ENCODE measurements at places on chromosomes 12 and 14.
A peak's percentile ranks its signal among the peaks of the same experiment; 100 is the strongest.

DNA sequence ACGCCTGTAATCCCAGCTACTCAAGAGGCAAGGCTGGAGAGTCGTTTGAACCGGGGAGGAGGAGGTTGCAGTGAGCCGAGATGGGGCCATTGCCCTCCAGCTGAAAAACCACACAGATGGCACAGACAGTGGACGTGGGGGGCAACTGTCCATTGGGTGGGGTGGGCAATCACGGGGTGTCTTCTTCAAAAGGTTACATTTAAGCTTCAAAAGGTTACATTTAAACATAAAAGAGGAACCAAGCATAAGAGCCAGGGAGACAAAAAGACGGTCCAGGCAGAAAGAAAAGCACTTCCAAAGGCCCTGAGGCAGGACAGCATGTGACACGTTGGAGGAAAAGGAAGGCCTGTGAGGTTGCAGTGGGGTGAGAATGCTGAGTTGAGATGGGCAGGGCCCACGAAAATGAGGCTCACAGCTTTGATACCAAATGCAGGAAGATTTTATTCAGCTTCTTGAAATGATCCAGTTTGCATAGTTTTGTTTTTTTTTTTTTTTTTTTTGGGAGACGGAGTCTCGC lies 10.7 kb downstream of the SCARB1 start:
- no peak for DNase-seq

- peak; percentile 60 for DNase-seq
Observed at GRCh38 chr12:53500142-53500775, 824 bp upstream of the TARBP2 start.

- DNase-seq: peak; percentile 20
Observed at GRCh38 chr12:85130646-85131045, 94.5 kb downstream of the LRRIQ1 start.

GRCh38 chr12:14836336-14837210 lies 6.8 kb downstream of the ART4 start:
- DNase-seq: peak; percentile 84

GRCh38 chr12:31306866-31307265 lies 19.1 kb downstream of the SINHCAF start:
- no peak for DNase-seq

GRCh38 chr14:88590173-88590572 lies 27.3 kb downstream of the ZC3H14 start:
- DNase-seq: no peak

DNA sequence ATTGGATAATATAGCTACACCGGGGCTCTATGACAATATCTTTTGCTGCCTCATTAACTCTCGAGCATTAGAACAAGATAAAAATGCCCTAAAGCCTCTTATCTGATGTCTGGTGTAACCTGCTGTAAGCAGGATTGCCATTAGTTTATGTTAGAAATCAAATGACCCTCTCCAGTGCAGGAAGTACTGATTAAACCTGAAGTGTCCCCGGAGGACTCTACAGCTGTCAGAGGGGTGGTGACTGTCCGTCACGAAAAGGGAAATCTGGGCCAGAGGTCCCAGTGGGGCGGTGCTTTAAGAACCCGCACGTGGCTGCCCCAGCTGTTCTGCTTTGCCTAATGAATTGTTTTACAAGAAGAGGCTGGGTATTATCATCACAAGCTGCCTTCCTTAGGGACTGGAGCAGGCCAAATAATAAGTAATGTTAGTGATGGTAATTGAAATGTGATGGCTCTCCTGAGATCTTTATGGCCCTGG lies 55.7 kb downstream of the LIN52 start:
- DNase-seq: no peak

DNA sequence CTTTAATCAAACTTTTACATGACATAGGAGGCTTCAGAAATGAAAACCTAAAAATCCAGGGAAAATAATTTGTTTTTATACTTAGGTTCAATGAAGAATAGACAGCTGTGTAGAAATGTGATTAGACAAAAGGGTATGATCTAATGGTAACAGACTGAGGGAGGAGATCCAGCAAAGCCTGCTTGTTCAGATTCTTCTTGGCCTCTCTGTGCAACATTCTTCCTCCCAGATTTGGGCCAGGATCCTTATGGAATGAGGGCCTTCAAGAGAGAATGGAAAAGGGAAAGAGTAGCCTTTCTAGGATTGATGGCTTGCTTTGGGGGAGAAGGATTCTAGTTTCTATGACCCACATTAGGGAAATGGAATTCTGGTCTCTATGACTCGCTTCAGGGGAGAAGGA lies 94.5 kb upstream of the G2E3 start:
- no peak for DNase-seq
